Stimulated activated CD4-positive, alpha-beta T cell treated with anti-CD3 and anti-CD28 coated beads, TNF-alpha, amount 100 ng/mL, for 1 hour (primary cell): ENCODE measurements at places on chromosomes 7 and 10.

- peak; percentile 59 for DNase-seq
Measured at GRCh38 chr10:62817766-62818425, 1.7 kb upstream of the EGR2 start.

DNA sequence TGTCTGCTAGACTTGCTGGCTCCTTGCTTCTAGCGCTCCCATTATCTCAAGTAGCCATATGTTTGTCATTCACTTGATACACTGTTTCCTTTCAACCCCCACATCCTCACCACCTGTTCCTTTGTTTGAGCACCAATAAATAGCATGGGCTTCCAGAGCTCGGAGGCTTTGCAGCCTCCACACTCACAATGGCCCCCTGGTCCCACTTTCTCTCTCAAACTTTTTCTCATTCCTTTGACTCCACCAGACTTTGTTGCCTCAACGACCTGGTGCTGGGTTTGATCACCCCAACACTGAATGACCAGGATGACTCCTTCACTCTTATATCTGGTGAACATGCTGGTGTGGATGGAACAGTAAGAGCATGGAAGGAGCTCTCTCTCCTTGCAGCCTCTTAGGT lies 114.5 kb upstream of the TRIM24 start:
- DNase-seq, result no peak

GRCh38 chr7:130361681-130362080 lies 17.1 kb downstream of the CPA5 start:
- no peak for DNase-seq

DNA sequence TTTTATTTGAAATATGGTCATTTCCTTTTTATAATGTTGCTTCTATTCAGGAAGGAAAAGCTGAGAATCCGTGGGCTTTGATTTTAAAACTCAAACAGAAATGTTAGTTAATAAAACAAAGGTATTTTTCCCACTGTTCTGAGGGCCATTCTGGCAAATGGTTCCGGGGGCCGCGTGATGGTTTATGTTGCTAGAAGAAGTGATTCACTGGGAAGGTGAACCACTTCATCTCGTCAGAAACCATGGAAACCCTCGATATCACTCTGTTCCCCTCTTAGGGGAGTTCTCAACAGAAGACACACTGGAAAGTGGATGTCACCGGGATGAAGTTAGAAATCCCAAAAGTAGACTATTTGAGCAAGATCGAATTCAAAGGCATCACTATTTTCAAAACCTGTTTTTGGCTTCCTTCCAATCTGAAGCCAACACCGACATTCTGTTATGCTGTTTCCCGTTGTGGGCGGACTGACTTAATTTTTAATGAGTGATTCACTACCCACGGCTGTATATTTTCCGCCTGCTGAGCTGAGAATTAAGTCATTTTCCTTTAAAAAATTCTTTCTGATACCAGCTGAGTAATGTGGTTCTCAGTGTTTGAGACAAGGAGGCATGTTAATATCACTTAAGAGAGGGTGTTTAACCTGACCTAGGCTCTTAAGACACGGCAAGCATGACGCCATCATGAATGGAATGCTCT lies 84.1 kb downstream of the PTPRE start:
- no peak for DNase-seq

- DNase-seq, result no peak
Measured at GRCh38 chr7:132463922-132464321, 112.3 kb downstream of the PLXNA4 start.
